Activated CD8-positive, alpha-beta T cell treated with anti-CD3 and anti-CD28 coated beads for 36 hours (primary cell): ENCODE measurements at places on chromosomes 7 and 10. TPM values are rescaled to one million over a fixed set of nuclear protein-coding genes. Genes with fewer than 3 reads are reported as not detected.

CAV2 gene
- total RNA-seq: not detected

ZNF518A gene
- 15.2 TPM for total RNA-seq

NRG3 gene
- total RNA-seq: not detected

EGFR gene
- total RNA-seq: not detected

LIPJ gene
- total RNA-seq: not detected

RBP4 gene
- total RNA-seq: not detected

PRSS37 gene
- total RNA-seq: not detected

TUBAL3 gene
- not detected for total RNA-seq

KCNH2 gene
- 0.29 TPM for total RNA-seq

HEPACAM2 gene
- not detected for total RNA-seq

RADIL gene
- total RNA-seq: 0.77 TPM

BMPER gene
- not detected for total RNA-seq

MEST gene
- 6.8 TPM for total RNA-seq

ADIRF gene
- not detected for total RNA-seq

HOXA5 gene
- not detected for total RNA-seq

ATP6V0E2 gene
- 46.7 TPM for total RNA-seq

PRPS1L1 gene
- total RNA-seq: not detected

XRCC2 gene
- 16.6 TPM for total RNA-seq

ARMH3 gene
- total RNA-seq: 16.2 TPM

DAGLB gene
- total RNA-seq: 17.7 TPM

ZP3 gene
- 13.4 TPM for total RNA-seq

GRM3 gene
- not detected for total RNA-seq

DYDC2 gene
- total RNA-seq: not detected
